ENCODE measurements at places on chromosomes 2 and 18.

- no peak for DNase-seq
These were observed 398.6 kb upstream of the CDH7 start for GRCh38 chr18:65352186-65352585.

DNA sequence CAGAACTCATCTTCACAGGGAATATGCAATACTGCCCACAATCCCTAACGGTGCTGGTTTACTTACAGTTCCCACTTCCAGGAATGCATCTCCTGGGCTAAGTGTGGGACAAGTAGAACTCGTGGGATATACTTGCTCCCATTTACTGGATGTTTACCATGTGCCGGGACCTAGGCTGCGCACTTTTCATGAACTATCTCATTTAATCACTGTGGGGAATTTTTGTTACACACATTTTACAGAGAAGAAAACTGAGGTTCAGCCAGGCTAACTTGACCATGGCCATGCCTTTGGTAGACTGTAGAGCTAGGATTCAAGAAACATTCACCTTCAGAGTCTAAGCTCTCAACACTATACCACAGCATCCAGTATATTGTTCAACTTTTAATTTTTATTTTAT lies 24.4 kb upstream of the MBOAT2 start:
- no peak for DNase-seq

GRCh38 chr2:120566331-120567035 lies 169.2 kb upstream of the GLI2 start:
- DNase-seq: no peak

DNA sequence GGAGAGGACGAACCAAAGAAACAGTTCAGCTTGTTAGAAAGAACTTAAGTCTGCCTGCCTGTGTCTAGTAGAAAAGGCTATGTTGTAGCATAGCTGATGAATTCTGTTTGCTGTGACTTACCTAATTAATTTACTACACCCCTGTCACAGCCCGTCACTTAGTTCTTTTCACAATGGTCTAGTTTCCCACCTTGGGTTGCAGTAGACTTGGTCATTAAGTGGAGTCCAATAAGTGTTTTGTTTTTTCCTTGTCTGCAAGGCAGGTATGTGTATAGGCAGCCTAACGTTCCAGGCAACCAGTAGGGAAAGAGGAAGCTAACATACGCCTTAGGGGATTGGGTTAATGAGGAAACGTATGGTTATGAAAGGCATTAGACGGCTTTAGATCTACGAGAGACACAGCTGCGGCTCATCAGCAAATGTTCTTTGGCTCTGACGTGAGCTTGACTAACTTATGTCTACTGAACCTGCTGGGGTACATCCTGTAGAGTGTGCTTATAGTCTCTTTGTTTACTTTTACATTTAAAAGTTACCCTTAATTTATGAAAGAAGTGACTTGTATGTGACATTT lies 180.1 kb downstream of the PRPF40A start:
- DNase-seq: no peak

- DNase-seq: no peak
These were observed 34.4 kb upstream of the NT5C1B start for GRCh38 chr2:18623782-18624181.

DNA sequence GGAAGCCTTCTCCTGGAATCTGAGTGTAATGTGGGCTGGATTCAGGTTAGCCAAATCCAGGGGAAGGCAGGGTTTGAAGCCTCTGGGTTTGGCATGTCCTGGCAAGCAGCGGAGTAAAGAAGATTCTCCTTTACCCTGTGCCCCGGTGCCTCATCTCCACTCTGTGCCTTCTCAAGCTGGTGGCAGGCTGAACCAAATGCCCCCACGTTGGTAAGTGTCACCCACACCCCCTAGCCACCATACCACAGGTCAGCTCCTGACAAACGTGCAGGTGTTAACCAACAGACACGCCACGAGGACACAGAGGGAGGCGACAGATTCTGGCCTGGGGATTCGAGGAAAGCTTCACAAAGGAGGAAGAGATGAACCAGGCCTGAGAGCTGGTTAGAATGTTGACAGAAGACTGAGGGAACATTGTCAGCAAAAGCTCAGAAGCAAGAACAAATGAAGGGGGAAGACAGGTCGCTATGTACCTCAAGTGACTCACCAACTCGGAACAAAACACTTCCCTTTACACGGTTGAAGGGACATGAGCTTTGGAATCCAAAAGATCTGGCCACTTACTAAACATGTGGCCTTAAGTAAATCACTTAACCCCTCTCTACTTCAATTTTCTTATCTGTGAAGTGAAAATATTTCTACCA lies 85.2 kb upstream of the LCLAT1 start:
- no peak for DNase-seq

DNA sequence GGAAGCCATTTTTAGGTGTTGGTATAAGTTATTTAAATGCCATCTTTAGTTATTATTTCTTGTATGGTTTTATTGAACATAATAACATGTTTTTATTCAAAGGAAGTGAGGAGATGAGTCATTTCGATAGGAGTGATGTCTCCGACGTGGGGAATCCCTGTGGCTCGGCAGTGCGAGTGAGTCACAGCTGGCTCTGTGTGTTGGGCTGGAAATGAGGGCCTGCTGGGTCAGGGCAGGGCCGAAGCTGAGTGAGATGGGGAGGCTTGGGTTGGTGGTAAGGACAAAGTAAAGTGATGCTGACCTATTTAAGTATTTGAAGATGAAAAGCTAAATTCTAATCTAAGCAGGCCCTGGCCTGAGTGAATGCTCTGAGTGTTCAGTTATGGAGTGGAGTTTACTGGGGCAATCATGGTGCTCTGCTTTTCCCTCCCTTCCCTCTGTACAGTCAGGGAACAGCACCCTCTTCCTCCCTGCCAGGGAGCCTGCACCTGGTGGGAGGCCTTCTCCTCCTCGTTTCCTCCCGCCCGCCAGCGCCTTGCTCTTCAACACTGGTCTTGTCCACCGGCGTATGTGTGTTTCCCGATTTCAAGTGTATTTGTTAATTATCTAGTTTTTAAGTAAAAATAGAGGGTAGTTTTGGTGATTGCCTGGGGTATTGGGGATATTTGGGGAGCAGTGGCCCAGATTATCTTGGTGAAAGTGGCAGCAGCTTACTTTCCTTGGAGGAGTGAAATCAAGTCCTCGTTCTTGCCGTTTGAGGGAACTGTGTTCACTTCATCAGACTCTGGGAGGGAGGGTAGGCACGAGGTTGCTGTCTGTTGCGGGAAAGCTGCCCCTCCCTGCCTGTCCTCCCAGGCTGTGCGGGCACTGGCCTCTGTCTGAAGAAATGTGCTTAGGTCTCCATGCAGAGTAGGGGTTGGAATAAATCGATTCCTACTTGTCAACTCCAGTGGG lies 157.0 kb downstream of the LDLRAD4 start:
- DNase-seq: peak; percentile 48

GRCh38 chr2:75340560-75340959 lies 141.2 kb upstream of the TACR1 start:
- no peak for DNase-seq

DNA sequence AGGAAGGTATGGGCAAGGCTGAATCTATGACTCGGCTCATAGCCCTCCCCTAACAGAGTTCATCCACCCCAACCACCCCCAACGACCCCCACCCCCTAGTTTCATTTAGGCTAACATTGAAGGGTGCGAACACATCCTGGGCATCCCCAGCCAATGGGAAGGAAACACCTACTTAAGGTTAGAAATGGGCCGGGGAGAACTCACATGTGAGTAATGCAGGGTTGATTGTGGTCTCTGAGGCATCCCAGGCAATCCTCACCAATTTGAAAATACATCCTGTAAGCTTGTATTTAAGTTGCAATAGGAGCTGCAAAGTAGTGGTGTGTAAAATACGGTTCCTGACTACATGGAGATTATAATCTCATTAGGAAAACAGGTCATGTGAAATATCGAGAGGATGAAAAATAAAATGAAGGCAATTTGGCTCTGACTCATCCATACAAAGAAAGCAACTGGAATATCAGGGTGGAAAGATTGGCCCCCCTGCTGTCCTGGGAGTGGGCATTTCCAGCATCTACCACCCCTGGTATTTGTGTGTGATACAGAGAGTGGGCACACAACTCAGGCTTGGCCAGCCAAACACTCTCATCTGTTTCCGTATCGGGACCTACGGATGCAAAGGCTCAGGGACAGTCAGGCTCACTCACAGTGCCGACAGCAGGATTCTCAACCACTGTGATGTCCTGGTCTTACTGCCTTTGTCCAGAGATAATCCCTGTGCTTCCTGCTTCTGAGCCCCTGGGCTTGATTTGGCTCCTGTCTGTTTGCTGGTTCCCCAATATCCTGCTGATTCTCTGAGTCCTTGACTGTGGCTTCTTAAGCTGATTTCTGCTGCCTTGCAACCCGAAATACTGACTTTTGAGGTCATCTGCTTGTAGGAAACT lies 90.0 kb upstream of the NCKAP5 start:
- DNase-seq: no peak

DNA sequence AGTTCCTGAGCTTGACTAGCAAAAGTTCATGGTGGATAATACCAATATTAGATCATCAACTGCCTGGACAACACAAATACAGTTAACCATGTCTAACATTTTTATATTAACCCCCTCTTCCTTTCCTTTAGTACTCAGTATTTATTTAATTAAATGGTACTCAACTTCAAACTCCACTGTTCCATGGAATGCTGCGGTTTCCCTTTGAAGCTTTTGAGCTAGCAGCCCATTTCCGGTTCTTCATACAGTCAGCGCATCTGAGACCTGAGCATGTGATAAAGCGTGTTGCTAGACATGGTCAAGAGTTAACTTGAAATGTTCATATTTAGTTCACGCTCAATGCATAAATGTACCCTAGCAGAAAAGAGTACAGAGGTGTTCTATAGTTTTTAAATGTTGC lies 278.4 kb downstream of the ALPK2 start:
- DNase-seq: no peak

GRCh38 chr2:222436040-222436413 lies 11.7 kb downstream of the SGPP2 start:
- DNase-seq: no peak

DNA sequence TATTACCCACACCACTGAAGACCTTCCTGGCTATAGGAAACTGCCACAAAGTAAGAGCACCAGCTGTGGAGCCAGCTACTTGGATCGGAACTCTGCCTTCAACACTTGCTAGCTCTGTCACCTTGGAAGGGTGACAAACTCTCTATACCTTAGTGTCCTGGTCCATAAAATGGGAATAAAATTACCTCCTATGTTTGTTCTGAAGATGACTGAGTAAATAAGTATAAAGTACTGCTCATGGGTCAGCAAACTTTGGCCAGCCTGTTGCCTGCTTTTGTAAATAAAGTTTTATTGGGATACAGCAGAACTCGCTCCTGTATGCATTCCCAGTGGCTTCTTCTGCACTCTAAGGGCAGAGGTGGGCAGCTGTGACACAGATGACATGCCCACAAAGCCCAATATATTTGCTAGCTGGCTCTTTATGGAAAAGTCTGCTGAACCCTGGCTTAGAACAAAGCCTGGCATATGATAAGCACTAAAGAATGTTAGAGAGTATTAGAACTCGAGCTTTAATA lies 451.3 kb downstream of the TMEM182 start:
- no peak for DNase-seq

- DNase-seq: no peak
These were observed 109.4 kb downstream of the CERS6 start for GRCh38 chr2:168565512-168565911.

GRCh38 chr18:23257686-23258565 lies 122.6 kb downstream of the CABLES1 start:
- DNase-seq: no peak

- DNase-seq: no peak
These were observed 1.1 kb upstream of the GPR55 start for GRCh38 chr2:230925879-230926765.

DNA sequence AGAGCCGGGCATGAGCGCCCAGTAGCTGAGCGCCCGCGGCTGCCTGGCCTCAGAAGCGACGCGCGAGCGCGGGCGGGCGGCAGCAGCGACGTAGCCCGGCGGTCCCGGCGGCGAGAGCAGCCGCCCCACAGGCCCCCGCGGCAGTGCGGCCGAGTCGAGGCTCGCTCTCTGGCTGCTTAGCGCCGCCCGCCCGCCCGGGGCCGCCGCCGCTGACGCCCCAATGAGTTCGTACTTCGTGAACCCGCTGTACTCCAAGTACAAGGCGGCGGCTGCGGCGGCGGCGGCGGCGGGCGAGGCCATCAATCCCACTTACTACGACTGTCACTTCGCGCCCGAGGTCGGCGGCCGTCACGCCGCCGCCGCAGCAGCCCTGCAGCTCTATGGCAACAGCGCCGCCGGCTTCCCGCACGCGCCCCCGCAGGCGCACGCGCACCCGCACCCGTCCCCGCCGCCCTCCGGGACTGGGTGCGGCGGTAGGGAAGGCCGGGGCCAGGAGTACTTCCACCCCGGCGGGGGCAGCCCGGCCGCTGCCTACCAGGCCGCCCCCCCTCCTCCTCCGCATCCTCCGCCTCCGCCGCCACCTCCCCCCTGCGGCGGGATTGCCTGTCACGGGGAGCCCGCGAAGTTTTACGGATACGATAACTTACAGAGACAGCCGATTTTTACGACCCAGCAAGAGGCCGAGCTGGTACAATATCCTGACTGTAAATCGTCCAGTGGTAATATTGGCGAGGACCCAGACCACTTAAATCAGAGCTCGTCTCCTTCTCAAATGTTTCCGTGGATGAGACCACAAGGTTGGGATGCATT lies 847 bp downstream of the HOXD8 start:
- DNase-seq: peak; percentile 19

DNA sequence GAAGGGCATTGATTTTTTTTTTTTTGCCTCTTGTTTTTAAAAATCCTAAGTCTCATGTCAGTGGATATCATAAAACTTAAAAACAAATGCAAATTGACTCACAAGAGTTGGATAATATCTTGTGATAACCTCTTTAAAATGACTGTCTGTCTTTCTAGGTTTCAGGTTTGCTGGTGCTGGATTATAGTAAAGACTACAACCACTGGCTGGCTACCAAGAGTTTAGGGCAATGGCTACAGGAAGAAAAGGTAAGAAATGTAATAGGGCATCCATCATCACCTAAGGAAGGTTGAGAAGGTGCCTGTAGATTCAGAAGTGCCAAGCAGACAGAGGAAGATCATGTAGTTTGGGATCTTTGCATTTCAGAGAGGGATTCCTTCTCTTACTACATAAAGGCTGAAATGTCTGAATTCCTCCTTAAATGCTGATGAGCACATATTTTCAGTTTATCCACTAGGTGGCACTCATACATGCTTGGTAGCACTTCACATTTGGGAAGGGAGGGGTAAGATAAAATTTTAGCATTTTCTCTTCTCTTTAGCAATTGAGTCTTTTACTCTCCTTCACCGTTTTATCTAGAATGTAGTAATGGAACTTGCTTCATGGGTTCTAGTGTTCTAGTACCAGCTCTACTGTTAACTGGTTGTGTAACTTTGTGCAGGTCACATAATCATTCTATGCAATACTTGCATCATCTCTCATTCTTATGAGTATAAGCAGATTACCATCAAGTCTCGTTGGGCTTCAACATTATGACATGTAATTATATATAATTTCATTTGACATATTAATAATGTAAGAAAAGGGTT lies 21.1 kb downstream of the CPS1 start:
- peak; percentile 57 for DNase-seq

DNA sequence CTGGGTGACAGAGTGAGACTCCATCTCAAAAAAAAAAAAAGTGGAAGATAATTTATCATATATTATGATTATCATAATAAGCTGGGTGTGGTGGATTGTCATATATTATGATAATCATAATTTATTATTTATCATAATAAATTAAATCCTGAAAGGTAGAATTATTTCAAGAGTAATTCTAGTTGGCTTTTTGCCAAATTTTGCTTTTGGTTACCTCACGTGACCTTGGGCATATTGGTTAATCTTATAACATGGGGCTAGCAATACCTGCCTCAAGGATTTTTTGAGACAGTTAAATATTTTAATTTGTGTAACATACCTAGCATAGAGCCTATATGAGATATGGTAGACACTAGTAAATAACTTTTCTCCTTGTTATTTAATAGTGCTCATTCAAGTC lies 111.3 kb upstream of the TTC27 start:
- no peak for DNase-seq
